ENCODE measurements at places on chromosomes 1 and 21. TPM values are rescaled to one million over a fixed set of nuclear protein-coding genes. Genes with fewer than 3 reads are reported as not detected.

Gene GJA4
- total RNA-seq, result 16.1 TPM

Gene SPATA46
- total RNA-seq, result not detected

Gene MSH4
- 0.65 TPM for total RNA-seq

Gene BRDT
- total RNA-seq, result not detected

Gene LAMB3
- 47.2 TPM for total RNA-seq

Gene LCE1A
- not detected for total RNA-seq

Gene SLC2A5
- 1.7 TPM for total RNA-seq

Gene KCNA2
- 0.77 TPM for total RNA-seq

Gene LIN9
- total RNA-seq, result 3.5 TPM

Gene KCNJ9
- total RNA-seq, result not detected

Gene FYB2
- 3.8 TPM for total RNA-seq

Gene GIPC2
- 2.9 TPM for total RNA-seq

Gene CYYR1
- total RNA-seq, result 28.1 TPM

DNA sequence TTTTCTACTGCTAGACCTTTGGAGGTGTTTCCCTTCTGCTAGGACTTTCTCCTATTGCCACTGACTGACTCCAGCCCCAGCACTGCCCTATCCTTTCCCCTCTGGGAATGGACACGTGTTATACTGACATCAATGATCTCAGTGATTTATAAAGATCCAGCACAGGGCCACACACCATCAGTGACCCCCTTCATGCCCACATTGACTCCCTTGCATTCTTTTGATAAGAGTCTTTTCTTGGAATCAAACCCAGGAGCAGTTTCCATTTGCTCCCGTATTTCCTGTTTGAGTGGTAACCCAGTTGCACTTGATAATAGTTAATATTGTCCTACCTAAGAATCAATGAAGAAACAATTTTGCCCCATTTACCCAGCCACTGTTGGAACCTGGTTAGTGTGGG is 501.0 kb upstream of the USP24 start:
- DNase-seq, result no peak

GRCh38 chr1:61450454-61450853 is 274.5 kb downstream of the TM2D1 start:
- no peak for DNase-seq

- no peak for DNase-seq
Measured at GRCh38 chr1:234855851-234856250, 245.9 kb upstream of the IRF2BP2 start.

- no peak for DNase-seq
Measured at GRCh38 chr21:30148906-30149305, 17.7 kb downstream of the CLDN17 start.

GRCh38 chr1:93206567-93206954 is 26.0 kb downstream of the CCDC18 start:
- no peak for DNase-seq

- no peak for DNase-seq
Measured at GRCh38 chr1:152160576-152160975, 1.5 kb upstream of the RPTN start.

- DNase-seq, result no peak
Measured at GRCh38 chr21:21436012-21436534, 437.9 kb downstream of the NCAM2 start.

- peak; percentile 86 for DNase-seq
Measured at GRCh38 chr21:34836103-34836932, 167.5 kb downstream of the CLIC6 start.

DNA sequence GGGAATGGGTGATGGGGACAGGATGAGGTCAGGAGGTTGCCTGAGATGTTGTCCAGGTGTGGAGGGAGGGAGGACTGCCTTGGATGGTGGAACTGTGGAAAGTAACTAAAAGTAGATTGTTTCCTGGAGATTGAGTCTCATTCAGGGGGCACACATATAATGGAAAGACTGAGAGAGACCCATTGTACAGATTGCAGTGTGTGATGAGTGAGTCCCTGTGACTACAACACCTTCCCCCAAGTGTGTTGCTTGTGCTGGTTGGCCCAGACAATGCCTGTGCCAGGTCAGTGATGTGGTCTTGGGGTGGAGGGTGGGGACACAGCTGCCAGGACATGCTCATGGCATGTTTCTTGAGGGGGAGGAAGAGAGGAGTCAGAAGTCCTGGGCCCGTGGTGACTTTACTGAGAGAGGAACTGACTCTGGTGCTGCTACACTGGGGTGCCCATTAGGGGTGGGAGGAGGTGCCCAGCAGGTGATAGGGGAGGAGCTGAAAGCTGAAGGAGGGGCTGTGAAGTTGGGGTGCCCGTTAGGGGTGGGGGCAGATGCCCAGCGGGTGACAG is 5.2 kb downstream of the SNAP47 start:
- no peak for DNase-seq

DNA sequence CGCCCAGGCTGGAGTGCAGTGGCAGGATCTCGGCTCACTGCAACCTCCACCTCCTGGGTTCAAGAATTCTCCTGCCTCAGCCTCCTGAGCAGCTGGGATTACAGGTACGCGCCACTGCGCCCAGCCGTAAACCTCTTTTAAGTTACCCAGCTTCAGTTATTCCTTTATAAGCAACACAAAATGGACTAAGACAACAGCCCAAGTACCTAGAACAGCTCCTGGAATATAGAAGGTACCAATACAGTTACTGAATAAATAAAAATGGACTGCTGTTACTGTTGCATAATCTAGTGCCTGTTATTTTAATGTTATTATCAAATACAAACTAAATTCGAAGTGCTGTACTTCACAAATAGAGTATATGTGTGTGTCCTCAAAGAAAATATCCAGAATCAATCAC is 17.1 kb downstream of the RNF115 start:
- no peak for DNase-seq

DNA sequence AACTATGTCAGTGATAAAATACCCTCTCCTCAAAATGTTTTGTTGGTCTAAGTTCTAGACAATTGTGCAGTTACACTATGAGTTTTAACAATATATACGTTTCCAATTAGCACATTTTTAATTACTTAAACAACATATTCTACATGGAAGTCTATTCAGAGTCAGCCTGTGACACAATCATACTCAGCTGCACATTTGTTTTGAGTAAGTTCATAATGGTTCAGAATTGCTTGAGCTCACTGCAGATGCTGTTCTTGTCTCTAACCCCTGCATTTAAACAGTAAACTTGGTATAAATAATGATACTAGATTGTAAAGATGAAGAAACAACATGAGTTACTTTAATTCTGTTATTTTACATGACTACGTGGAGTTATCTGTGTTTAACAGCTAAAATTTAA is 30.6 kb downstream of the CDKN2C start:
- no peak for DNase-seq

DNA sequence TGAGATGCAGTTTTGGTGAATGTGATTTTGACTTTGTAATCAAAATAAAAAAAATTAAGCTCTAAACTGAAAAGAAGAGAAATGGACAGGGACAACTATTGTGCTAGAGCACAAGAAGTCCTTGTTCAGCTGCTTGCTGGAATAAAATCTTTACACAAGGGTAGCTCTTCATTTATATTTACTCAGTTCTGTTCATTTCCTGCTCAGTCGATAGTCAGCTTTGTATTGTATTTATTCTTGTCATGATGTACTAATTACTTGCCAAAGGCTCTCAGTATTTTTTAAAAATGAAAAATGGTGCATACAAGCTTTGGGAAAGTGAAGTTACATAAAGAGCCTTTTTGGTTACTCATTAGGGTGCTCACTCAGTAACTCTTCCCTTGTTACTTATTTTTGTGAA is 17.8 kb downstream of the F5 start:
- DNase-seq, result no peak

GRCh38 chr1:211037095-211037494 is 96.9 kb downstream of the KCNH1 start:
- no peak for DNase-seq

DNA sequence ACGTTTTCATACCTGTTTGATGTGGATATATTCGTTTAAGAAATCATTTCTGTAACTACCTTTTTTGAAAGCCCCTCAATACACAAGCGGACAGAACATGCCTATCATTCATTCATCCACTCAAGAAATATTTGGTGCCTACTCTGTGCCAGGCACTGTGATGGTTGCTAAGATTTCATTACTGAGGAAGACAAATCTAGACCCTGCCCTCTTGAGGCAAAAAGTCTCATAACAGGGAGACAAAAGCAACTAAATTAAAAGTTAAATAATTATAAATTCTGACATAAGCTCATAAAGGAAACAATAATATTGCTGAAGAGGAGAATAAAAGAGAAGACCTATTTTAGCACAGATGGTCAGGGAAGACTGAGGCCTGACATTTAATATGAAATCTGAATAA is 203.5 kb upstream of the ZNHIT6 start:
- DNase-seq, result no peak

- DNase-seq, result no peak
Measured at GRCh38 chr1:170734412-170735175, 70.7 kb downstream of the PRRX1 start.

- no peak for DNase-seq
Measured at GRCh38 chr1:243723050-243723449, 127.0 kb downstream of the AKT3 start.

GRCh38 chr1:110433803-110434202 is 17.1 kb upstream of the PROK1 start:
- peak; percentile 80 for DNase-seq

DNA sequence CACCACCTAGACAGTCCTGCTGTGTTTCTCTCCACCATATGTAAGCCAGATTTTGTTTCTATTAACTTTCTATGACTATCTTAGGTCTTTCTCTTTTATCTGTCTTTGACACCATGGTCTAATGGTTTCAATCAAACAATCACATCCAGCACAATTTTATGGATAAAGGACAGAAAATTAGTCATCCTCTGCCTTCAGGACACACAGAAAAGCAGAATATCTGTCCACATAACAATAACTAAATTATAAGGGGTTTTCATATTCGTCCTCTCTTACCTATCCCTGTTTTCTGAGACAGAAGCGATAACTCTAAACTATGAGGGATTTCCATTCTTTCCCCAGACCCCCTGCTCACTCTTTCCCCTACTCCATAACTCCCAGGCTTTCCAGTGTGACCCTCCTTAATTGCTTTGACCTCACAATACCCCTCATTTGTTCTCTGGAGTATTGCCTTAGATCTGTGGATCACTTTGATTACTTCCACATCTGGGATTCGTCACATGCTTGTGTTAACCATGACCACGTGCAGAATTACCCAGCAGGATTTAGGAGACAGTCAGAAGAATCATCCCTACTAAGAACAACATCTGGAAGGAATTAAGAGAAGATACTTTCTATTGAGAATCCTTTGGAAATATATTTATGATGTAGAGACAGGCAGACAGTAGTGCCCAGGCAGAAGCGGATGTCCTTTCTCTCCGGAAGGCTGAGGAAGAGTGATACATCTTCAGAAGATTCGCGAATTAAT is 108.2 kb upstream of the GREM2 start:
- DNase-seq, result no peak

- no peak for DNase-seq
Measured at GRCh38 chr1:221284028-221284427, 404.8 kb downstream of the HLX start.

DNA sequence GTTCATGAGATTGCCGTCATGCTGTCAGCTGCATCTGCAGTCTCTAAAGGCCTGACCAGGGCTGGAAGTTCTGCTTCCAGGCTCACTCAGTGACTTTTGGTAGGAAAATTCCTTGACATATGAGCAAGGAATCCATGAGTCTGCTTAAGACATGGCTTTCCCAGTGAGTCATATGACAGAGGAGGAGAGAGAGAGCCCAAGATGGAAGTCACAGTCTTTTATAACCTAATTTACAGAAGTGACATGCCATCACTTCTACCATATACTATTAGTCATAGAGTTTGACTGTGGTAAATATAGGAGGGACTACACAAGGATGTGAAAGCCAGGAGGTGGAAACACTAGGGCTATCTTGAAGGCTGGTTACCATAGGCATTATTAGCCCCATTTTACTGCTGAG is 115.2 kb downstream of the ROR1 start:
- DNase-seq, result no peak

DNA sequence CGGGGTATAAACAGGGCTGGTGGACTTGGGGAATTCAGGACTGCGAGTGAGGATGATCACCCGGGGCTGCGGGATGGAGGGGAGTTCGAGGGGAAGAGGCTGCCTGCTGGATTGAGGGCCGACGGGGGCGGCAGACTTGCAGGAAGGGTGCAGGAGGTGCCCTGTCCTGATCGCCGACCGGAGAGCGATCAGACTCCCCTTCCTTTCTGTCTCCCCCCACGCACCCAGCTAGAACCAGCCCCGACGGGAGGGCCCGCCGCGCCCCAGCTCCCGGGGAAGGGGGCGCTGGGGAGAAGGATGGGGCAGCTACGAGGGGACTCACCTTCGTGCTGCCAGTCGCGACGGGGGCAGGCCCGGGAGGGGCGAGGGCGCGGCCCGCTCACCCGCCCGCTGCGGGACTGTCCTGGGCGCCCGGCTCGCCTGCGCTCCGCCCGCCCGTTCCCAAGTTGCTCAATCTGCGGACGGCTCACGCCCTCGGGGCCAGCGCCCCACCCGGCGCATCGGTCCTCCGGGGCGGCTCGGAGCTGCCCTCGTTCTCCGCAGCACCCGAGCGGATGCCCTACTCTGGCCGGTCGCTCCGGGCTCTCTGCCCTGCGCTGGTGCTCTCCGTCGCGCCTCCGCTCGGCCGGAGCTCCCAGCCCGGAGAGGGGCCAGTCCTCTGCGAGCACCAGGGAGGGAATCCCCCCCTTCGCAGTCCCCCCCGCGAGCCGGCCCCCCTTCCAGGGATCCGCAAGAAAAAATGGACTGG is at the start of gene RSPO1:
Gene RSPO1 (minus strand): TSS at position 649 of the 748 bp plus-strand sequence. CDS start 5,231 bp downstream, outside the sequence.
- no peak for DNase-seq

DNA sequence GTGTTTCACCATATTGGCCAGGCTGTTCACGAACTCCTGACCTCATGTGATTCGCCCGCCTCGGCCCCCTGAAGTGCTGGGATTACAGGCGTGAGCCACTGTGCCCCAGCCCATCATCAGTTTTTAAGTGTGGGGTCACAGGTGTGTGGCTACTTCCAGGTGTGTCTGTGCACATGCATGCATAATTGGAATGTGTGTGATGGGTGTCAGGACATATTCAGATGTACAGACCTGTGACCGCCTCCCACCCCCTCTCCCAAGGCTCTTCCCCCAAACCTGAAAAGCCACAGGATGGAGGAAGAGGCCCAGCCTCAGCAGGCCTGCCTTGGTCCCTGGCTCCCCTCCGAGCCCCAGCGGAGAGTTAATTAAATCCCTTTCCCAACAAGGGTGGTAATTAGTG is 37.3 kb upstream of the CSF3R start:
- DNase-seq, result no peak

- no peak for DNase-seq
Measured at GRCh38 chr1:162192306-162192678, 122.8 kb downstream of the NOS1AP start.

- DNase-seq, result no peak
Measured at GRCh38 chr21:42495765-42496119, 282 bp downstream of the RSPH1 start.

Data from lower lobe of right lung (tissue), 2 donors.